ENCODE measurements at places on chromosomes 1 and 21.

GRCh38 chr1:207084701-207085180, 3.9 kb upstream of the C4BPB start:
- DNase-seq, result peak; percentile 79

- no peak for DNase-seq
Observed at GRCh38 chr1:18957532-18958300, 1.2 kb upstream of the IFFO2 start.

DNA sequence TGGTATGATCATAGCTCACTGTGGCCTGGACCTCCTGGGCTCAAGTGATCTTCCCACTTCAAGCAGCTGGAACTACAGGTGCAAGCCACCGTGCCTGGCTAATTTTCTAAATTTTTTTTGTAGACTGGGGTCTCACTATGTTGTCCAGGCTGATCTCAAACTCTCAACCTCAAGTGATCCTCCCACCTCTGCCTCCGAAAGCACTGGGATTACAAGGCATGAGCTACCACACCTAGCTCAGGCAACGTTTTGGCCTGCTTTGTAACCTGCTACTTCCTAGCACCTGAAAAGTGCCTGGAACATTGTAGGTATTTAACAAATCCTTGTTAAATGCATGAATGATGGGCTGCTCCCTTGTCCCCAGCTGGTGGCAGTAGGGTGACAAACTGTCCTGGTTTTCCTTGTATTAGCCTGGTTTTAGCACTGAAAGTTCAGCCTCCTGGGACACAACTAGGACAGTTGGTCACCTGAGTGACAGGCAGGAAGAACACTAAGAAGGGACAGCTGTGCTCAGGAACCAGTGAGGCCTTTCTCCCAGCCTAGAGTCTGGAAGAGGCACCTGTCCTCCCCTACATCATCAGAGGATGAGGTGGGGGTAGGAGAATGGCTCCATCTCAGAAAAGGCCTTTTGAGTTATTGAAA, 88.5 kb upstream of the CD34 start:
- DNase-seq, result no peak

GRCh38 chr1:200252531-200252930, 157.3 kb downstream of the ZNF281 start:
- DNase-seq, result no peak

- DNase-seq, result no peak
Observed at GRCh38 chr1:155990005-155990739, 11.8 kb upstream of the ARHGEF2 start.

Data from cardiac muscle cell (in vitro differentiated cells and primary cell).